ENCODE measurements at places on chromosomes 5 and 9.

GRCh38 chr5:112960863-112961504, 15.6 kb upstream of the DCP2 start:
- DNase-seq, result no peak

DNA sequence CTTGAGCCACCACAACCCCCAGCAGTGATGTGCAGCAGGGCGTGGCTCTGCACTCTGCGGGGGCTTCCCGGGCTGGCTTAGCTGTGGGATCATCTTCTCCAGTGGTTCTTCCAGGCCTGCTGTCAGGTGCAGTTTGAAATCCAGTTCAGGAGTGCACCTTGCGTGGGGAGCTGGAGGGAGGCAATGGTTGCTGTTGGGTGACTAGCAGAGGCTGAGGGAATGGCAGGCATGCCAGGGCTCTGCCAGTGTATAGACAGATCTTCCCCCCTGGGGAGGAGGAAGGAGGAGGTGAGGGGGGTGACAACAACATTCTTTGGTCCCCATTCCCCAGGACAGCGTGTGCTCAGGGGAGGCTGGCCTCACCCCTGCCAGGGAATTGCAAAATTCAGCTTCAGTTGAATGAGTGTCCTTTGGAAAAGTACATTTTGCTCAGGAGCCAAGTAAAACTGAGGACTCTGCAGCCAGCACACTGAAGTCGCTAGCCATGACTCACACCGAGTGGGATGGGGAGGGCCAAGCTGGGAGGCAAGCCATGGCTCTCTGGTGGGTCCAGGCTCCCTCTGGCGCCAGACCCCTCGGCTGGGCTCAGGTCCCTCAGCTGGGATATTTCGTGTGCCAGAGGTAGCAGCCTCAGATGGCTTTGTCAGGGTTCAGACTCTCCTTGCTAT, 35.0 kb downstream of the ERGIC1 start:
- no peak for DNase-seq

DNA sequence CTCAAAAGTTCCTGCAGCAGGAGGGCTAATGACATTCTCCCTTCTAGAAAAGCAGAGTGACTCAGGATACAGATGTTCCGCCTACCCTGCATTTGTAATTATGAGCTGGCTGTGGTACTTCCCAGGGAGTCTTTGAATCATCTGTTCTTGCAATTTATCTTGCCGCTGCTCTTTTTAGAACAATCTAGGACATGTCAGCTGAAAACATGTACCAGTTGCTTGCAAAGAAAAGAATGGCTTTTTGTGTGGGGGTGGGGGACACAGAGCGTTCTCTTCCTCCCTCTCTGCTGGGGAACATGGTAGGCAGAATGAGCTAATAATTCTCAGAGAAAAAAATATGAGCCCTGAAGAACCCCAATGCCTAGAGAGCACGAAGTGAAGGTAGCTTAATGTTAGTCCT, 51.7 kb upstream of the TUT7 start:
- no peak for DNase-seq

DNA sequence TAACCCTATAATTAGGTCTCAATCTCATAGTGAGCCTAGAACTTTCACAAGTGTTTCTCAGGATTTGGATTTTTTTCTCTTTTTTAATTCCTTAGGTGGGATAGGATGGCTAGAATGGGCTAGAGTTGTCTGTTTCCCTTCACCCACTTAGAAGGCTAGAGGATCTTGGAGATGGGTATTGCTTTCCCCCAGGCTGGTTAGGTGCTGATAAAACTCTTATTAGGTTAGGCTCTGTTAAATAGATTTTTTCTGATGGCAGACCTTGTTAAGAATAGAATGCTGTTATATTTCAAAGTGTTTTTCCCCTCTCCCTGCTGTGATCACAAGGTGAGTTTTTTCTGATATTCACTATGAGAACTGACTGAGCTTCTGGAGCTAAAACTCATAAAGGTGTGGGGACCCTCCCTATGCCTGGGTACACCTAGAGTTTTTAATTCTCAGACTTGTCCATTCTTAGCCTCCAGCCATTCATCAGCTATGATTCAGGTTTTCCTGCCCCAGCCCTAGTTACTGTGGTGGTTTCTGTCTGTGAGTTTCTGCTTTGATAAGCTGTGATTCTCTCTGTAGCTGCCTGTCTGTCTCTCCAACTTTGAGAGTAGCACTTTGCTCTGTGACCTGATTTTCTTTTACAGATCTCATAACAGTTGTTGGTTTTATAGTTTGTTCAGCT, 132.4 kb downstream of the HACD4 start:
- no peak for DNase-seq

DNA sequence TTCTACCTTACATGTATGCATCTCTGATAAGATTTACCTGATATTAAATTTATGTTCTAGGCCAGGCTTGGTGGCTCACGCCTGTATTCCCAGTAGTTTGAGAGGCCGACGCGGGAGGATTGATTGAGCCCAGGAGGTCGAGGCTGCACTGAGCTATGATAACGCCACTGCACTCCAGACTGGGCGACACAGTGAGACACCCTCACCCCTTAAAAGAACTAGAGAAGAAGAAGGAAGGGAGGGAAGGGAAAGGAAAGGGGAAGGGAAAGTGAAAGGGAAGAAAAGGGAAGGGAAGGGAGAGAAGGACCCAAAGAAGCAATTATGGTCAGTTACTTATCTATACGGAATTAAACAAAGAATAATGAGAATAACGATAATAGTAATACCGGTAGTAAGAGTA, 1.2 kb upstream of the RFK start:
- DNase-seq, result no peak

GRCh38 chr5:177447611-177448243, 1.1 kb downstream of the PRR7 start:
- no peak for DNase-seq

Data from stimulated activated CD4-positive, alpha-beta T cell treated with anti-CD3 and anti-CD28 coated beads, TNF-alpha, amount 100 ng/mL, for 1 hour (primary cell).